ENCODE measurements at places on chromosomes 1 and 21.

DNA sequence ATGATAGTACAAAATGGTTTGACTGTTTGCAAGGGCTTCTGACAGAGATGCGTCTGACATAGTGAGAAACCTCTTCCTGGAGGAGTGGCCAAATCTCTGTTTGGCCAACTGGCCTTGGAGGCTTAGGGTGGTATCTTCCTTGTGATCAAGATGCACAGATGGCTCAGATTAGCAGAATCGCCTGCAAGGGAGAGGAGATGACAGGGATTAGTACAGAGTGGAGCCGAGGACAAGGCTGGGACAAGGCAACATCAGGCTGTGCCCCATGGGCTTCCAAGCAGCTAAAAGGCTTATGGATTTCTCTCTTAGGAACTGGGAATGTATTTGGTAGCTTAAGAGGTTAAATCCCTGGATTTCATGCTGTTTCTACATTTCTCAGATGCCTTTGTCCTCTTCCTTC, 379.1 kb downstream of the SIPA1L2 start:
- DNase-seq = no peak

GRCh38 chr1:58932859-58933598, 149.2 kb upstream of the JUN start:
- peak; percentile 67 for DNase-seq

DNA sequence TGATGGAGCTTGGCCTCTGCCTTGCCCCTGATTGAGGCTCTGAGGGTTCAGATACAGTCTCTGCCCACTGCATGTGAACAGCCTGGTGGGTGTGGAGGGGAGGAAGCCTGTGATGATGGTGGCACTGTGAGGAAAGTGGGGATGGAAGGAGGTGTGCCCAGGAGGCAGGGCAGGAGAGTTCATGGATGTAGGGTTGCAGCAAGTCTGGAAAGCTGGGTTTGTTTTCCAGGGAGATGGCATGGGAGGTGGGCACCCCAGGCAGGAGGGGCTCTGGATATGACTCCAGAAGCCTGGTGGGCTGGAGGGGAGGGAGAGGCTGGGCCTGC, 63.2 kb downstream of the ADARB1 start:
- no peak for DNase-seq

GRCh38 chr21:44448651-44449131, 6.6 kb upstream of the LRRC3 start:
- DNase-seq = no peak

Data from GM04504 (cell line).